Pancreas (tissue), 10 donors: ENCODE measurements at places on chromosomes 3 and 15. TPM values are rescaled to one million over a fixed set of nuclear protein-coding genes. Genes with fewer than 3 reads are reported as not detected.

Gene SACM1L
- 22.7 TPM for total RNA-seq

Gene HIGD2B
- not detected for total RNA-seq

Gene SHC4
- total RNA-seq: 0.16 TPM

Gene ARGFX
- not detected for total RNA-seq

Gene FANCD2OS
- total RNA-seq: not detected

Gene TNFAIP8L3
- total RNA-seq: 0.76 TPM

Gene CLDN18
- total RNA-seq: not detected

Gene GHSR
- total RNA-seq: not detected

Gene SKOR1
- total RNA-seq: 0.09 TPM

Gene RETNLB
- not detected for total RNA-seq

Gene TCF12
- 67.4 TPM for total RNA-seq

Gene EIF2A
- total RNA-seq: 77.3 TPM

Gene FETUB
- not detected for total RNA-seq
